ENCODE measurements at places on chromosomes 5 and 9.

GRCh38 chr5:1410156-1411014 lies 34.9 kb downstream of the SLC6A3 start:
- no peak for DNase-seq

DNA sequence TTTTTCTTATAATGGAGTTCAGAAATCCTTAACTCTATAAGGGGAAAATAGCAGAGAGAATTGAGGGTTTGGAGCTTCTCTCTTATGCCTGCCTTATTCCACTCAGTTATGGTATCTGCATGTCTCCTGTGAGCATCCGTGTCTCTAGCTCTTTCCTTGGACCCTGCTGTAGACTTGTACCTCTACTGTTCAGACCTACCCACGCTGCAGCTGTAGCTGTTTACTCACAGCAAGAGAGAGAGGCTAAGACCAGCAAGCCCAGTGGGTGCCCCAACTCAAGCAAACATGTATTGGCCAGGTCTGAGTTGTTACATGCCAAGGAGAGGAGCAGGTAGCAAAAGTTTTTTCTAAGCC lies 7.1 kb upstream of the PCSK1 start:
- no peak for DNase-seq

DNA sequence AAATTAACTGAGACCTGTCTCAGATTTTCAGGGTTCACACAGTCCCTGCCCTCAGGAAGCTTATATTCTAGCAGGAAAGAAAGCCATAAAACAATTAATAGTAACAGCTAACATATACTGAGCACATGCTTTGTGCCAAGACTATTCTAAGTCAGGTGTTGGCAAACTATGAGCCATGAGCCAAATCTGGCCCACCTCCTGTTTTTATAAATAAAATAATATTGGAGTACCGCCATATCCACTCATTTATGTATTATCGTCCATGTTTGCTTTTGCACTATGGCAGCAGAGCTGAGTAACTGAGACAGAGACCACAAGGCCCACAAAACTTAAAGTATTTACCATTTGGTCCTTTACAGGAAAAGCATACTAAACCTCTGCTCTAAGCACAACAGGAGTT lies 83.3 kb upstream of the TRIO start:
- no peak for DNase-seq

DNA sequence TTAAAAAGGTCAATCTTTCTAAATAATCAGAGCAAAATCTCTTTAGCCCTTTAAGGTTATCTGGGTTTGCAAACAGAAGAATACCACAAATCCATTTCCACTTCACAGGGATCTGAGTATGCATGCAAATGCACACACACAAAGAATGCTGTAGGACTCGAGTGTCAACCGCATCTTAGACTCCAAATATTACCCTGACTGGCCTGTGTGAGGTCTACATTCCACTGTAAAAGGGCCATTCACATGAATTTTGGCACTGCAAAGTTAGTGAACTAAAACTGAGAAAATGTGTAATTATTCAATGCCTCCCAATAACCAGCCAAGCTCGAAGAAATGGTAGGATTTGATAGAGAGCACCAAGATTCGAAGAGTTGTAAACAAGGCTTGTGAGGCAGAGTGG lies 199.9 kb downstream of the AGTPBP1 start:
- DNase-seq: no peak

- DNase-seq: no peak
Measured at GRCh38 chr5:154345255-154345952, 100.4 kb upstream of the SAP30L start.

- DNase-seq: no peak
Measured at GRCh38 chr5:156031181-156031580, 295.8 kb upstream of the SGCD start.

GRCh38 chr9:130714586-130715110 lies 21.1 kb downstream of the EXOSC2 start:
- DNase-seq: no peak
